Spinal cord (tissue), 10 donors: ENCODE measurements at places on chromosomes 1 and 21. TPM values are rescaled to one million over a fixed set of nuclear protein-coding genes. Genes with fewer than 3 reads are reported as not detected.
A peak's percentile ranks its signal among the peaks of the same experiment; 100 is the strongest.

VN1R5 gene
- total RNA-seq, result not detected

DNA sequence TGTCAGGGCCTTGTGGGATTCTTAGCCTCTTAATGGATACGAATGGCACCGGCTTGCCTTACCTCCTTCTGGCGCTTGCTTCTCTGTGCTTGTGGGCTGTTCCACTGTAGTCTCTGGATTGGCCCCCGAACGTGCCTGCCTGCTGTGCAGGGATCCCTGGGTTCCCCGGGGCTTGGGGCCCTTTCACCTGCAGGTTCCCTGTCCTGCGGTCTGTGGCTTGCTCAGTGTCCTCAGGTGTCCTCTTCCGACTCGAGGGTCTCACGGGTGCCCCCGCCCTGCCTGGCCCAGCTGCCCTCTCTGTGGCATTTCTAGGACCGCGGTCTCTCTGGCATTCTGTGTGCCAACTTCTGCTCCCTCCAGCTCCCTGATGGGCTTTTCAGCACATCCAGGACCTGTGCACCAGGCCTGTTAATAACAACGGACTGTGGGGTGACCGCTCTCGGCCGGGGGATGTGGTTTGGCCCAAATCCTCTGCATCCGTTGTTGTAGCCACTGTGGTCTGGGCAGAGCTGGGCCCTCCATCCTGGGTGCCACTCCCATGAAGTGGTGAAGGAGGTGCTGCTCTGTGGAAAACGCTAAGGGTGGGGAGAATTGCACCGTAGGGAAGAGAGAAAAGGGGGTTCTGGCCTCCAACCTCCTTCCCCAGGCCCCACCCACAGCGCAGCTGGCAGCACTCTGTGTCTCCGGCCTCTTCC lies 12.4 kb downstream of the COL18A1 start:
- H3K27me3 ChIP-seq, result peaks cover 2% of the 10 kb centered on the region
- peaks cover 67% of the 10 kb centered on the region for H3K4me1 ChIP-seq
- no peak for DNase-seq
- no peak overlapping the region for H3K27ac ChIP-seq
- H3K36me3 ChIP-seq, result peaks cover 18% of the 10 kb centered on the region

GPR25 gene
- total RNA-seq, result not detected

DNA sequence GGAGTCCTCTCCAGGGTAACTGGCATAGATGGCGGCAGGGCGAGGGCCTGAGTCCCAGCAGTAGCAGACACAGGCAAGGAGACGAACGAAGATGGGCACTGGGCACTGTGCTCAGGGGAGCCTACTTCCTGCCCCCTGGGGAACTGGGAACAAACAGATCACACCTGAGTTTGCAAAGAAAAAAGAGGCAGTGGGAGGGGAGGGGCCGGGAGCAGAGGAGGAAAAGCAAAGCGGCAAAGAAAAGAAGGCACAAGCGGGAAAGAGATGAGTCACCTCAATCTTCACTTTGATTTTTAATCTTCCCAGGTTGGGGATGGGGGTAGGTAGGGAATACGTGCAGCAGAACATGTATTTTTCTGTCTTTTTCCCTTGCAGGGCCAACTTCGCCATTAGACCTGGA lies 44.0 kb downstream of the ZSCAN20 start:
- H3K27ac ChIP-seq, result no peak overlapping the region
- peaks cover 2% of the 10 kb centered on the region for H3K4me1 ChIP-seq
- DNase-seq, result no peak
- H3K27me3 ChIP-seq, result no peaks in the 10 kb centered on the region

ESRRG gene
- total RNA-seq, result 42.7 TPM

ADCY10 gene
- 0.33 TPM for total RNA-seq

- no peak overlapping the region for H3K4me3 ChIP-seq
- no peaks in the 10 kb centered on the region for H3K27me3 ChIP-seq
- H3K4me1 ChIP-seq, result no peaks in the 10 kb centered on the region
- DNase-seq, result no peak
These were observed 130.8 kb downstream of the HMCN1 start for GRCh38 chr1:185864889-185865517.

DNA sequence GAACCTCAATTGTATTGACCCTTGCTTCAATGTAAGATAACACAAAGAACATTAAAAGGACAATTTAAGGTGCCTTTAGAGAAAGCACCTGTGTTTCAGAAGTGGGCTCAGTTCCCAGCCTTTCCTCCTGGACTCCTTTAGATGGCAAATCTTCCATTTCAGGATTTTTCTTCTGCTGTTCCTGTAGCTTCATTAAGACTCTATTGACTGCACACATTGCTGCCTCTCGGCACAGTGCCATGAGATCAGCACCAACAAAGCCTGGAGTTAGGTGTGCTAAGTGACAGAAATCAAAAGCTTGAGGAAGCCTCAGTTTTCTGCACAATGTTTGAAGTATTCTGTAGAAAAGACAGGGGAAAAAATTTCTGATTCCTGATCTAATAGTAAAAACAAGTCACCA lies 40.6 kb downstream of the NVL start:
- no peaks in the 10 kb centered on the region for H3K4me1 ChIP-seq
- H3K27ac ChIP-seq, result no peak overlapping the region
- no peaks in the 10 kb centered on the region for H3K27me3 ChIP-seq
- no peak for DNase-seq

DNA sequence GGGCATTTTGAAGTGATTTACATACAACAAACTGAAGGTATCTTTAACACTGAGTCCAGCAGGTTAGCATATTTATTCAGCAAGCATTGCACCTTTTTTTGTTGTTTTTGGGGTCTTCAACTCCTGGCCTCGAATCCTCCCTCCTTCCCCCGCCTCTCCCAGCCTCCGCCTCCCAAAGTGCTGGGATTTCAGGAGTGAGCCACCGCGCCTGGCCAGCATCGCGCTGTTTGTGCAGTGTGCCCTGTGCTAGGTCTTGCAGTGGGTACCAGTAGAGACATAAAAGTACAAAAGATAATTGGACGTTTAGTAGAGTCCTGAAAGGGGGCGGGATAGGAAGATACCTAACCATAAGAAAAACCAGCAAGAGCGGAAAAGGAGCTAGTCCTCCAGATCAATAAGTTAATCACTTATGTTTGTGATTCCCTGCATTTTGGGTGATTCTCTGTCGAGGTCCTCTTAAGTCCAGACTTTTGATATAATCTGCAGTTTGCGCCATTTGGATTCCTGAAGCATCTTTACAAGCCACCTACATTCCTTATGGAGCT lies 111.8 kb downstream of the OSBPL9 start:
- DNase-seq, result no peak
- H3K36me3 ChIP-seq, result no peaks in the 10 kb centered on the region
- peak overlapping the region; percentile 58 for H3K4me3 ChIP-seq
- peaks cover 21% of the 10 kb centered on the region for H3K4me1 ChIP-seq
- H3K27ac ChIP-seq, result no peak overlapping the region
